Activated naive CD4-positive, alpha-beta T cell (primary cell): ENCODE measurements at places on chromosomes 4 and X.

DNA sequence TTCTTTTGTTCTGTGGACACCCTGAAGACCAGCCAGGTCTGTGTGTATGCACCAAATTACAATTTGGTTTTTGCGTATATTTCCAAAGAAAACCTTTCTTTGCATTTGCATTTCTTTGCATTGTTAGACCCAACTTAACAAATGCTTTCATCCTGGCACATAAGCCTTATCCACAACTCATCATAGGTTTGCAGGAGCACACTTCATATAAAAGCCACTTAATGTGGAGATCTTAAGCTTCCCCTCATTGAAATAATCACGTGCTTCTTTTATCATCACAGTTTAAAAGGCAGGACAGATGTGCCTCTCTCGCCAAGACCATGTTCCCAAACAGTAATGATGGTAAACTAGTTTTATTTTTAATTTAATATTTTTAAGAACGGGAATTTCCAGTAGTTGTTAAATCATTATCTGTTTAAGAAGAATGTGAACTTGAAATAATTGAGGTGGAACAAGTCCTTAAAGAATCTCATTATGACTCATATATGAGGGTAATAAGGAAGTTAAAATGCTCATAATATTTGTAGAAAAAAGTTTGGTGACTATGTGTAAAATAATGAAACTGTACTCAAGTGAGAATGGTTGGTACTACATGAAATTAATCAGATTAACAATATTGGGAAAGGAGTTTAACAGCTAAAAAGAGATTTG lies 65.5 kb downstream of the GLRA3 start:
- DNase-seq: no peak

GRCh38 chr4:179268791-179269190 lies 1826.6 kb upstream of the AGA start:
- no peak for DNase-seq

DNA sequence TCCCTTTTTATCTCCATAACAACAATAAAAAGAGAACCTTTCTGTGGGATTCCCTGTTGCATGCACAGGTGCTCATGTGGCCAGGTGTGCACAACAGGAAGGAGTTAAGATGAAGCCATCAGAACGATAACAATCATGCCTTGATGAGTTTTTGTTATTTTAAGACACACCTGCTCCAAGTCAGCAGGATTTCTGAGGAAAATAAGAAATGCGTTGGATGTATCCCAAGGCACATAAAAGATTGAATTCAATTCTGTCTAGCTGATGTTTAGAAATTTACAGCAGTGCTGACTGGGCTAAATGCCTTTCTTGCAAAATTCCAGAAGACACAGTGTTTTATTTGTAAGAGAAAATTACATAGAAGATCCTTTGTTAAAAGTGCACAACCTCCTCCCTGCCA lies 1678.2 kb downstream of the ARAP2 start:
- DNase-seq: no peak

- DNase-seq: no peak
Measured at GRCh38 chr4:83449009-83449408, 6.6 kb downstream of the HELQ start.

- no peak for DNase-seq
Measured at GRCh38 chr4:42821230-42821629, 71.3 kb upstream of the GRXCR1 start.

DNA sequence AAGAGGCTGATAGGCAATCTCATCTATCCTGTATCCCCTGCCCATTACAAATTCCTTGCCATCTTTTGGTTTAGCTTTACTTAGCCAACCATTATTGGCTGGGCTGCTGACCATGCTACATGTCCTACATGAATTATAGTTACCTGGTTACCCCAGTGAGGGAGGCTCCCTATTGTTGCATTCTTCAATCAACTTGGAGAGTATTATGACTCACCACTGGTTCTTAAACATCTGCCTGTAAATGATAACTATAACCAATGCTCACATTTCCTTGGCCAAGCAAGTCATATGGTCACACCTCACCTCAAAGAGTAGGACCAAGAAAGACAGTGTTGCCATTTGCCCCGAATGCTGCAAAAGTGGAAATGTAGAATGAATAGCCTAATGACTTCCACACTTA lies 297.6 kb downstream of the IL15 start:
- no peak for DNase-seq

- no peak for DNase-seq
Measured at GRCh38 chrX:34879886-34880285, 62.7 kb upstream of the FAM47B start.

DNA sequence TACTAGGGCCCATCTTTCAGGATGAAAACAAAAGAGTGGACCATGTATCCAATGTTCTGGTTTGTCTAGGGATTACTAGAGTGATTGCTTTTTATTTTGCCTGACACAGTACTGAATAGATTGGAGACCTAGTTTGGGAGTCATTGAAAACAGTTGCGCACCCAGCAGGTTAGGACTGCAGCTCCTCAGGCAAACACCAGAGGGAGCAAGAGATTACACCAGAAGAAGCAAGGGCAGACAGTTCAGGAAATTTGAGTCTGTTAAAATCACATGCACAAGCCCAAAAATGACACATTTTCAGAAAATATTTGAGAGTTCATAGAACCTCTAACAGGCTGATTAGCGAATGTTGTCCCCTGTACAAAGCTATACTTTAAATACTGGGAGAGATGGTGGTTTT lies 55.6 kb downstream of the CYLC1 start:
- no peak for DNase-seq
